ENCODE measurements at places on chromosomes 2 and 18. TPM values are rescaled to one million over a fixed set of nuclear protein-coding genes. Genes with fewer than 3 reads are reported as not detected.

DNA sequence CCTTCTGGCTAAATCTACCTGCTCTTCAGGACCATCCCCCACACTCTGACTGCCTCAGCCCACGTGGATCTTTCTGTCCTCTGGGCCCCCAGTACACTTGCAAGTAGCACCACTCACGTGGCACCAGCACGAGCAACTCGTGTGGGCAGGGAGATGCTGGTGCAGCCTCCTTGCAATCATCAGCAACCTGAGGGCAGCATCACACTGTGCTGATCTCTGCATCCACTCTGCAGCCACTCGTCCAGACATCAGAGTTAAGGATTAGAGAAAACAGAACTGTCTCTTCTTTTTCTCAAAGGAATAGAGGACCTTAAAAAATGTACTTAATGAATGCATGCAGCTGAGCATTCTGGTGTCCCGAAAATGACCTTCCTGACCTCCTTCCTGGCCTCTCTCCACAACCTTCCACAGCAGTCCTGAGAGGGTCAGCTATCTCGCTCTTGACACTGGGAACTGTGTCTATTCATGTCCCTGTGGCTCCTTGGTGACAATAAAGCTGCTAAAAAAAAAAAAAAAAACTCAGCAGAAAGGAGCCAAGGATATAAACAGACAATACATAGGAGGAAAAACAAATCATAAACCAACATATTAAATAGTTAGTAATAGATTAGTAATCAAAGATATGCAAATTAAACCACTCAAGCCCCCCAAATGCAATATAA is 145.9 kb downstream of the ZBTB7C start:
- no peaks in the 10 kb centered on the region for H3K4me1 ChIP-seq
- DNase-seq, result no peak
- no peaks in the 10 kb centered on the region for H3K36me3 ChIP-seq
- H3K27me3 ChIP-seq, result peaks cover 3% of the 10 kb centered on the region

- no peaks in the 10 kb centered on the region for H3K27me3 ChIP-seq
- no peak overlapping the region for H3K27ac ChIP-seq
- H3K36me3 ChIP-seq, result no peaks in the 10 kb centered on the region
- H3K4me3 ChIP-seq, result no peak overlapping the region
- DNase-seq, result no peak
- H3K4me1 ChIP-seq, result no peaks in the 10 kb centered on the region
Measured at GRCh38 chr18:40676668-40677067, 1278.4 kb upstream of the PIK3C3 start.

- peak overlapping the region; percentile 60 for H3K4me3 ChIP-seq
- peak overlapping the region; percentile 99 for H3K27ac ChIP-seq
- DNase-seq, result no peak
- H3K4me1 ChIP-seq, result peaks cover 65% of the 10 kb centered on the region
Measured at GRCh38 chr2:181165199-181165868, 184.9 kb downstream of the UBE2E3 start.

Gene MC5R
- not detected for total RNA-seq

GRCh38 chr2:23005469-23005868 is 379.5 kb upstream of the KLHL29 start:
- no peak overlapping the region for H3K27ac ChIP-seq
- no peak for DNase-seq
- H3K4me1 ChIP-seq, result no peaks in the 10 kb centered on the region
- no peaks in the 10 kb centered on the region for H3K36me3 ChIP-seq

GRCh38 chr2:14304326-14304725 is 328.2 kb upstream of the LRATD1 start:
- H3K4me3 ChIP-seq, result no peak overlapping the region
- H3K36me3 ChIP-seq, result no peaks in the 10 kb centered on the region
- peaks cover 2% of the 10 kb centered on the region for H3K4me1 ChIP-seq

GRCh38 chr2:144310484-144310883 is 209.4 kb downstream of the ZEB2 start:
- H3K4me3 ChIP-seq, result no peak overlapping the region
- no peaks in the 10 kb centered on the region for H3K27me3 ChIP-seq
- no peaks in the 10 kb centered on the region for H3K4me1 ChIP-seq
- H3K36me3 ChIP-seq, result peaks cover 36% of the 10 kb centered on the region
- H3K27ac ChIP-seq, result no peak overlapping the region

- H3K27ac ChIP-seq, result no peak overlapping the region
- no peak for DNase-seq
- H3K4me3 ChIP-seq, result no peak overlapping the region
- no peaks in the 10 kb centered on the region for H3K4me1 ChIP-seq
- peaks cover 4% of the 10 kb centered on the region for H3K27me3 ChIP-seq
Measured at GRCh38 chr2:67341336-67341735, 55.8 kb upstream of the ETAA1 start.

Data from naive thymus-derived CD8-positive, alpha-beta T cell (primary cell).